ENCODE measurements at places on chromosomes 7 and 10. TPM values are rescaled to one million over a fixed set of nuclear protein-coding genes. Genes with fewer than 3 reads are reported as not detected.
A peak's percentile ranks its signal among the peaks of the same experiment; 100 is the strongest.

GRCh38 chr7:36723951-36724664 is at the start of gene AOAH:
Gene AOAH (minus strand): TSS chr7:36724494. CDS start chr7:36724148, 346 bp downstream.
- ATAC-seq = no peak

- ATAC-seq = no peak
Observed at GRCh38 chr7:136585954-136586670, 282.3 kb upstream of the CHRM2 start.

DNA sequence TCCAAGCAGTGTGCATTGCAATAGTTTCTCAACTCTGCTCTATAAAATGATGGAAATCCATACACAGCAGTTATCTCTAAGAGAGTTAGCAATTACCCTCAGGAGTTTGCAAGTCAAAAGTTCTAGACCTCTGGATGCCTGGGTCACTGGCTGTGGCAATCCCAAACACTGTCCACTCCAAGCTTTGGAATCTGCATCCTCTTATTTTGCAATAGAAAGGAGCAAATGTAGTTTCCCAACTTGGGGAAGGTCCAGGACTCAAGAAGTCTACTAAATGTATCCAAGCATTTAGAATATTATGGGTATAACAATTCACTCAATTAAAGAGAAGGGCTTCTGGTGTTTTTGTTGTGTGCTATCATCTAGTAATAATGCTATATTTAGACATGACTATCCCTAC is 131.3 kb upstream of the NRP1 start:
- ATAC-seq = peak; percentile 65

GRCh38 chr7:143287339-143287934 is 714 bp upstream of the CASP2 start:
- ATAC-seq = no peak

GRCh38 chr7:40965774-40966173 is 737.1 kb downstream of the INHBA start:
- ATAC-seq = no peak

The ZNF485 gene
- 2.2 TPM for total RNA-seq

Data from gastroesophageal sphincter (tissue), 4 donors.